ENCODE measurements at places on chromosomes 1 and 21.

GRCh38 chr1:36035154-36035553, 48.7 kb upstream of the TEKT2 start:
- DNase-seq, result no peak

DNA sequence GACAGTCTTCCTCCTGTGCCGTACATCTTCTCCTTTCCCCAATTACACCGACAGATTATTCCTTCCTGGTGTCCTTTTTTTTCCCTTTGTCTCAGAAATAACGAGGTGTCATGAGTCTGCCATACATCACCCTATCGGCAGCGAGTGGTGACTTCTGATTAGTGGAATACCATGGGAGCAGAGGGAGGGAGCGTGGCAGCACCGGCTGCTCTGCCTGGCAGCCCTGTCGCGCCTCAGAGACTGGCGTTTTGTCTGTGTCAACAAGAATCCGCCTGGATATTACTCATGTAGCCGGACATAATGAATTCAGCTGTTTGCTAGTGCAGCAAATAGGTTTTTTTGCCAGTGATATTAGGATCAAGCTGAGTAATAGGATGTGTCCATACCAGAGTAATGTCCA, 51.8 kb downstream of the UTP25 start:
- no peak for DNase-seq

GRCh38 chr1:36161641-36162531, 5.9 kb downstream of the MAP7D1 start:
- DNase-seq, result peak; percentile 47

GRCh38 chr1:84225646-84226045, 75.9 kb upstream of the SAMD13 start:
- no peak for DNase-seq

- peak; percentile 72 for DNase-seq
Observed at GRCh38 chr1:184953600-184954219, 20.6 kb downstream of the NIBAN1 start.

DNA sequence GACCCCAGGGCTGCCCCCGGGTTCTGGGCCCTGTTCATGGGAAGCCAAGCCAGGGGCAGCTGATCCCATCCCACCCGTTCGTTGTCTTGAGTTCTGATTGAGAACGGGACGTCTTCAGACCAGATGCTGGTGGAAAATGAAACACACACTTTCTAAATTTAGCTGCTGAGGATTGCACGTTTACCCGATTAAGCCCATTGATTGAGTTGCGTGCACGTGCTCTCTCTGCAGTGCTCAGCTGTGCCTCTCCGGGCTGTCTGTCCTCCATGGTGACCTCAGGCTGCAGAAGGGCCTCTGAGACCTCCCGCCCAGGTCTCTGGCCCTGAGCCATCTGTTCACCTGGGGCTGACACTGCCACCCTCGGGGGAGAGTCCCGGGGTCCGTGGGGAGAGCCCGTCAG, 27.0 kb upstream of the PEX10 start:
- DNase-seq, result no peak

DNA sequence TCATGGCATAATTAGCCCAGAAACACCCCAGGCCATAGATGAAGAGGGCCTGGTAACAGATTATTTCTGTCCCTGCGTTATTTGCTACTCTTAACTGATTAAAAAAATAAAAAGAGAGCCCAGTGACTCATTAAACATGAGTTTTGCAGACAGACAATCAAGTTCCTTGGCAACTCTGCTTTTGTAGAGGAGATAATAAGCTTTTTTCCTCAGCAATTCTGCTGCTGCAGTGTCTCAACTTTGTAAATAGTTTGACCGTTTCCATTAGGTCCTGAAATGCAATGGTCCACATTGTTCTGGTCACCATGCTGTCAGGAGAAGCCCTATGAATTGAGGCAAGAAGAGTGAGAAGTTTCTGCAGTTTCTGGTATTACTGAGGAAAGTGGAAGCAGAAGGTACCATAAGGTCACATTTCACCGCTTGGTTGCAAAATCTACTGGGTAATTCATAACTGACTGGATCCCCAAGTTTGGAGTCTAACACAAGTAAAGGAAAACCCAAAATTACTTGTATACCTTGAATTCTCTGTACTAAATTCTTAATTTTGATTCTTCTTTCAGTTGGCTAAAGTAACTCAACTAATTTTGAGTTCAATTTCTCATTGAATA, 139.5 kb downstream of the ZZZ3 start:
- DNase-seq, result no peak

GRCh38 chr1:27652111-27652864, 17.3 kb upstream of the FGR start:
- no peak for DNase-seq

DNA sequence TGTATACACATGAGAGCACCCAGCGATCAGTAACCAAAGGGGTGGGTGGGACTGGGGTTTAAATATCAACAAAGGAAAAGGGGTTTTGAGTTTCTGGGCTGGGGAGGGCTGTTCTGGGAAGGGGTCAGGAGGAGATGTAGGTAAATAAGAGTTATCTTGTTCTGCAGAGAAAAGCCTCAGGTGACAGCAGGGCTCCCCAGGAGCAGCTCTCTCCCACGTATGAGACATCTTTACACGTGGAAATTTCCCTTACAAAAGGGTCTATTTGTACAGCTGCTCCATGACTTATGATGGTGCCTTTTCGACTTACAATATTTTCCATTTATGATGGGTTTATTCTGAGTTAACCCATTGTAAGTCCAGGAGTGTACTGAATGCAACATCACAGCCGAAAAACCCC, 16.3 kb upstream of the PADI2 start:
- no peak for DNase-seq

DNA sequence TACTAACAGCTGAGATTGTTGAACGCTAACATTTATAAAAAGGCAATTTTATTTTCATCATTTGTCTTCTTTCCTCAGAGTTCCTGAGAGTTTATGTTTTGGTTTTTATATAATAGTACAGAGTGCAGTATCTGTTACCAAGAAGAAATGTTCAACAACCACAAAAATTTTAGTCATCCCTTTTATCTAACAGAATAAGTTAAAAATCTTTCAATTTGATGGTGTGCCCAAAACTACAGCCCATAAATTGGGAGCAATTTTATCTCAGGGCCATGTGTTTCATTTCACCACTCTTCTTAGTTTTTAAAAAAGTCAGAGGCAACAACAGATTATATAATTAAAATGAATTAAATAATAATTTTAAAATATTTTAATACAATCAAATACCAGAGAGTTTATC, 37.1 kb downstream of the NEXN start:
- no peak for DNase-seq

DNA sequence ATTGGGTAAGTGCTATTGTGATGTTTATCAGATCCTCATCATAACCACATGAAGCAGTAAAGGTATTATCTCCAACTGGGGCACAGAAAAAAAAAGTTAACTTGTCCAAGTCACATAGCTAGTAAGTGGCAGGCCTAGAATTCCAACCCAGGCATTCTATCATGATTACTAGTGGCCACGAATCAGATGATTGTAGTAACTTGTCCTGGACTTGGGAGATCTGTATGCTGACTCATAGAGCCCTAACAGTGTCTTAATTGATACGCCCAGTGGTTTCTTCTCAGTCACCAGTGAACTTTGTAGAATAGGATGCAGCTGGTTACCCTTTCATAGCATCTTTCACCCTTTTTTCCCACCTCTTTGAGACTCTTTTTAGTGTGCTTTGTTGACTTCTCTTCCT, 91.1 kb upstream of the UBE2U start:
- DNase-seq, result no peak

DNA sequence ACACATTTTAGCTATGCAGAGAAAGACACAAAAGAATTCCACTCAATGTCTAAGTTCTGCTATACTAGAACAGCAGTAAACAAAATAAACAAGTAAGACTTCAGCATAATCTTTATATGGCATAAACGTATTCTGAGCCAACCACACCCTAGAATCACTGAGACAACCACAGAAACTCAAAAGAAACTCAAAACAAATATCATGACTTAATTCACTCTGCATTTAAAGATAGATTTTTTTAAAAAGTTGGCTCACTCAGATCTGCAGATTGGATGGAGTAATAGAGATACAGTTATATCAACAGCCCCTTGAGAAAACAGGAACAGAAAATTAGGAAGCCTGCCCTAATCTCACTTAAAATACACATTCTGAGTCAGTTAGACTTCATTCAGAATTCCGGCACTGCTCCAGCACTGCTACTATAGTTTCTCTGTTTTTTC, 95.0 kb downstream of the COL24A1 start:
- no peak for DNase-seq

GRCh38 chr21:35811191-35811806, 249.0 kb downstream of the SETD4 start:
- DNase-seq, result no peak

DNA sequence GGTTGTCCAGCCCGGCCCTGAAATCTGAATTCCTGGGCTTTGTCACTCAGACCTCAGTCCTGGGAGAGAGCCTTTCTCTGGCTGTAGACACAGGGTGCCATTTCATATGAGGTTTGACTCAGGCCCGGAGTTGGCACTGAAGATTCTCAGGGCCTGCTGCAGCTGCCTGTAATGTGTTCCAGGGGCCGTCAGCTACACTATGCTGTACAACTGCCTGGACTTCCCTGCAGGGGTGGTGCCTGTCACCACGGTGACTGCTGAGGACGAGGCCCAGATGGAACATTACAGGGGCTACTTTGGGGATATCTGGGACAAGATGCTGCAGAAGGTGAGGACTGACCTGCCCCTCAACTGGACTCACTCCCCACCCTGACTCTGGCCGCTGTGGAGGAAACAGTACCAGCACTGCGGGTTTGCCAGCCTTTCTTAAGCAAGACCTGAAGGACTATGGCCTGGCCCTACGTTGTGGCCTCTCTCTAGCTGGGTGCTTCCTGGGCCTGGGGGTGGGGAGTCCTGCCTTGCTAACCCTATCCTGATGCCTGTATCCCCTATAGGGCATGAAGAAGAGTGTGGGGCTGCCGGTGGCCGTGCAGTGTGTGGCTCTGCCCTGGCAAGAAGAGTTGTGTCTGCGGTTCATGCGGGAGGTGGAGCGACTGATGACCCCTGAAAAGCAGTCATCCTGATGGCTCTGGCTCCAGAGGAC, 18.9 kb downstream of the FAAH start:
- no peak for DNase-seq

DNA sequence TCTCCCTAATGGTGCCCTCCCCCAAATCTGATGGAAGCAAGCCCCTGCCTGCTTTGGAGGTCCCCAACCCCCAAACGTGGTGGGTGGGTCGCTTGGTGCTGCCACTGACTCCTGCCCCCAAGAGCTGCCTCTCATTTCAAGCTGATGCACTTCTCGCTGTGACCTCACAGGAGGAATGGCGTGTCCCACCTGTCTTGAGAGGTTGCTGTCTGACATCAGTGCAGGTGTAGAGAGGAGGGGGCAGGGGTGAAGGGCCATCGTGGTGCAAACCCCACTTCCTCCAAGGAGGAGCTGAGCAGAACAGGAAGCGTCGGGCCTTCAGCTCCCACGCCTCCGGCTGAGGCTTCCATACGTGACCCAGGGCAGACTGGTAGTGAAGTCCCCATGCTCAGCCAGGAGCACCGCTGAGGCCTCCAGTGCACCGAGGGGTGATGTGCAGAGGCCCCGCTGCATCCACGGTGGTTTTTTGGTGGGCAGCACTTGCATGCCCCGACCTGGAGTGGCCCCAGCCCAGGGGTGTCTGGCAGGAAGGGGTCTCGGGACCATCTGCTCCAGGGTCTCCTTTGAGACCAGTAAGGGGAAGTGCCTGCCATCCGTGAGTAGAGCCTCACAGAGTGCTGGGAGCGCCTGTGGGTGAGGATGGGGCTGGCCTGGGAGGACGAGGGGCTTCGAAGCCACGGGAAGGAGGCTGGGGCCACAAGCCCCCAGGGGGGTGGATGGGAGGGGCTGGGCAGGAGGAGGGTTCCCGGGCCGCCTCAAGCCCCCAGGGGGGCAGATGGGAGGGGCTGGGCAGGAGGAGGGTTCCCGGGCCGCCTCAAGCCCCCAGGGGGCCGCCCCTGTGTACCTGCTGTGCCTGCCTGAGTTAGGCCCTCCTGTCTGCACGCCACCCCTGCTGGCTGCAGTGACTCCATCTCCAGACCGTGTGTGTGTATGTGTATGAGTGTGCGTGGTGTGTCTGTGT, 39.8 kb downstream of the WDR4 start:
- DNase-seq, result no peak
